Activated T-helper 9 cell treated with anti-CD3 and anti-CD28 coated beads, Interleukin-2, amount 50 U/mL, for 16 hours (primary cell): ENCODE measurements at places on chromosomes 16 and 17.

- DNase-seq, result no peak
Observed at GRCh38 chr16:80564394-80564793, 23.6 kb downstream of the DYNLRB2 start.

DNA sequence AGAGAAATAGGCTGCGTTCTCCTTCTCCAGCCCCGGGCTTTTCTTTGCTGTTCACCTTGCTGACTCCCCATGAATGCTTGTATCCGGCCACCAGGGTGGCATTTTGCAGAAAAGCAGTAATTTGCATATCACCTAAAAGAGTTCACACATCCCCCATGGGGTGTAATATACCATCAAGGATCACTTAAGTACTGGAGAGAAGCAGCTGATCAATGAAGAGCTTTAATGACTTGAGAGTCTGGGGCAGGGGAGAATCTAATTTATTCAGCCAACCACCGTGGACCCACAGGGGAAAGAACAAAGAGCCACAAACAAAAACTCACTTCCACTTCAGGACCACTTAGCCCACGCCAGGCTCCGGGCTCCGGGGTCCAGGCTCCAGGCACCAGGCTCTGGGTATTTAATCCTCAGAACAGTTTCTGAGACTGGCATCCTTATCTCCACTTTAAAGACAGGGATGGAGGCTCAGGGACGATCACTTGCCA is 33.9 kb upstream of the SEC14L1 start:
- DNase-seq, result no peak

DNA sequence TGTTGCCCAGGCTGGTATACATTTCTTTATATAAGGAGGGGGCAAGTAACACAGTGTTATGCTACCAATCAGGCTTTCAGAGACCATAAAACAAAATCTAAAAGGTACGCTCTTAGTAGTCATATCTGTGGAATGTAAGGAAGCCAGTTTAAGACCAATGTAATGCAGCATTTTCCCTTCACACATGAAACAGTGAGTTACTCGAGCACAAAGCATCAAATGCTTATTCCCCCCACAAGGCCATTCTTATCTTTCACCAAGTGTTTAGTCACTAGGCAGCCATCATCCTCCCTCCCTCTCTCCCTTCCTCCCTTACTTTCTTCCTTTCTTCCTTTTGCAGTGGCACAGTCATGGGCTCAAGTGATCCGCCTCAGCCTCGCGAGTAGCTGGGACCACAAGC is 12.8 kb downstream of the HMOX2 start:
- no peak for DNase-seq

DNA sequence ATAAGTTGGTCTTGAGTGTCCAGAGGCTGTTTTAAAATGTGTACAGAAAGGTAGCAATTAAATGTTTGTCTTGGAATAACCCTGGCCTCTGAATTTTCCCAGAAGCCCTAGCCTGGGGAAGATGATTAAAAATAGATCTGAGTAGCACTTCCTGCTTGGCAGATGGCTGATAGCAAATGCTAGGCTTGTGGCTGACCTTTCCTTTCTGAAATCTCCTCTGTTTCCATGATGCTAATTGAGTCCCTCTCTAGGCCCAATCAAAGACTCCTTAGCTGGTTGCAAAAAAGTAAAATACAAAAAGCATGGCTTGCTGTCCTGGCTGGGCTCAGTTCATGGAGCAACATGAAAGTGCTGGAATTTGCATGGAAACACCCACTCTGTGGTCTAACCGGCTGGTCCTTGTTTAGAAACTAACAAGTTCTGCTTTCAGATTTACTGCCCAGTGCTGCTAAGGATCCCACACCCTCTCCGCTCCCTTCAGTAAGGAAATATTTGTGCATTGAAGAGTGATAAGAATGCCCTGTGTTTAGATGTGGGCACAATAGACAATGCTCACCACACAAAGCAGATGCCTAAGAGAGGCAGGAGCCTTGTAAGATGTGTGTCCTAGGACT is 40.8 kb downstream of the YPEL2 start:
- no peak for DNase-seq

GRCh38 chr16:73771196-73772064 is 525.2 kb upstream of the PSMD7 start:
- DNase-seq, result no peak

- no peak for DNase-seq
Observed at GRCh38 chr17:1649844-1650501, at the start of gene RILP. RILP (minus strand) TSS chr17:1649866; CDS start chr17:1649804, 62 bp downstream.

GRCh38 chr16:66093191-66093590 is 273.3 kb upstream of the CDH5 start:
- no peak for DNase-seq

- DNase-seq, result no peak
Observed at GRCh38 chr16:66617010-66617434, 12.5 kb downstream of the CMTM3 start.

- DNase-seq, result no peak
Observed at GRCh38 chr16:29982560-29983419, 9.1 kb downstream of the TAOK2 start.

DNA sequence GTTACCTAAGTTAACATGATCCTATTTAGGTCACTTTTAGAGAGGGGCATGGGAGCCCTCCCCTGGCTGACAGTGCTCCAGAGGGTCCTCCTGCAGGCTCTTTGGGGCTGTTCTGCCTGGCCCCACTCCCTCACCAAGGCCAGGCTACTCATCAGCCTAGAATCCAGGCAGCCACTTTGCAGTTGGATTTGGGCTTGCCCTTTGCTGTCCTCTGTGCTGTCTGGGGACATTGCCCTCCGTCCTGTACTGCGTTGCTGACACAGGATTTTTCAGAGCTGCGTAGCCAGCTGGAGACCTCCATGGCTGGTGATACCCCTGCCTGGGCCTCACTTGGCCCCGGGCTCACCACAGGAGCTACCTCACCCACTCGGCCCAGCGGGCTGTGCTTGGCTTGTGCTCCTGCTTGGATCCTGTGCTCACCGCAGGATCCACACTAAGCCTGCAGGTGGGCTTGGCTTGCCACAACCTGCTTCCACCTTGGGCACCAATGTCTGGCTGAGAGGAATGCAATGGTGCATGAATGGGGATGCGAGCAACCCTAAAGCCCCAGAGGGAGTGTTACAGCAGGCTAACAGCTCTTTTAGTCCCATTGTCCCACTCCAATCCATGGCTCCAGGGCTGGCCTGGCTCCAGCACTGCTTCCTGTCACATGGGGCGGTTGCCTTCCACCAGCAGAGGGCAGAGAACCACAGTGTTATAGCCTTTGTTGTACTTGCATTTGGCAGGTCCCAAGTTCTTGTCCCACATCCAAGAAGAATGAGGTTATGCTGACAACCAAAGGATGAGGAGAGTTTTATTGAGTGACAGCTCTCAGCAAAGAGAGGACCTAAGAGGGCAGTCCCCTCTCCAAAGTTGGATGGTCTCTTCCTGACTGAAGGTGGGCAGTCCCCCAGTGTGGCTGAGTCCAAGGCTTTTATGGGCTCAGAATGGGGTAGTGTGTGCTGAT is 21.5 kb downstream of the CCL4 start:
- no peak for DNase-seq

- peak; percentile 26 for DNase-seq
Observed at GRCh38 chr17:35460354-35460851, 11.8 kb upstream of the SLFN13 start.

GRCh38 chr17:65259281-65259680 is 122.1 kb downstream of the RGS9 start:
- DNase-seq, result no peak

- no peak for DNase-seq
Observed at GRCh38 chr17:40793832-40794231, 5.9 kb downstream of the KRT28 start.

DNA sequence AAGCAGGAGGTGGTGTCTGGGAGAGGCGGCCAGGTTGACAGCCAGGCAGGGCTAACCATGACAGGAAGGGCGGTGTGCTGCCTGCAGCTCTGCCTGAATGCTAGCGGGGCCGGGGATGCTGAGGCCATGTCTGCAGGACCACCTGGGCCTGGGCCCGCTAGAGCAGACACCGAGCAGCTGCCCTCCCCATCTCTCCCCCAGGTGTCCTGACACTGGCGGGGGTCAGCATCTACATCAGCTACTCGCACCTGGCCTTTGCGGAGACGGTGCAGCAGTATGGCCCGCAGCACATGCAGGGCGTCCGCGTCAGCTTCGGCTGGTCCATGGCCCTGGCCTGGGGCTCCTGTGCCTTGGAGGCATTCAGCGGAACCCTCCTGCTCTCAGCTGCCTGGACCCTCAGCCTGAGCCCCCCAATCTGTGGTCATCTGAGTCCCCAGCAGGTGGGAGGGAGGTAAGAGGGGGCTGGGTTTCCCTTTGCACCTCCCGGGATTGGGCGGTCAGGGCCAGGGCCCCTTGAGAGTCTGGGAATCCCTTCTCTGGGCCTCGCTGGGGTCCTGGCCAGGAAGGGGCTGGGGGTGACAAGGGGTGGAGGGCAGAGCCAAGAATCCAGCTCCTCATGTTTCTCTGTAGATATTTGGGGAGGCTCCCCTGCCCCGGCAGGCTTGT is 7.5 kb downstream of the TMEM235 start:
- no peak for DNase-seq

DNA sequence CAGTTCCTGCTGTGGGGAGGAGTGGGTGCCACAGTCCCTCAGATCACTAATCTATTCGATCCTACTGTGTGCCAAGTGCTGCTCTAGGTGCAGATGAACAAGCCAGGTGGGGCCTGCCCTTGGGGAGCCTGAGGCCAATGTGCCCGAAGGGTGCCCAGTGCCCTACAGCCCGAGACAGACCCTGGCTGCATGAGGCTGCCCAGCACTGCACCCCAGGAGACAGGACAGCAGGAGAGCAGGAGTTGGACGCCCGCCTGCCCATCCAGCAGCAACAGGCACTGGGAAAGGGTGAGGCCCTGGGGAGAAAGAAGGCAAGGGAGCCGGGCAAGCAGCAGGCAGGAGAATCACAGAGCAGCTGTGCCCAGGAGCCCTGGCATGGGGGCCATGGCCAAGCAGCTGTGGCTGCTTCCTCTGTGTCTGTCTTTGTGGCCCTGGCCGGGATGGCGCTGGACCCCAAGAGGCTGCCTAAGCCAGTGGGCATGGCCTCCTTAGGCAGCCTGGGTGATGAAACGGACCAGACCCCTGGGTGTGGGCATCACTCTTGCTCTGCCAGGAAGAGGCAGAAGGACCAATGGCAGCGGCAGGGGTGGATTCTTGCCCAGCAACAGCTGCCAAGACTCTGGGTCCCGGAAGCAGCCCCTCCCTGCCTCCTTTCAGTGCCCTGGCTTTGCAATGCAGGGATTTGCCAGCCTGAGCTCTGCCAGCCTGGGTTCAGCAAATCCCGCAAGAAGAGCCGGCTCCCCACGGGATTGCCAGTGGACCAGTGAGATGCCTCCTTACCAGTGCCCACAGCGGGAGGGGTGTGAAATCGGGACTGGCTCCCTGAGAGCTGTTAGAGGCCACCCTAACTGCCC is 179.6 kb upstream of the TNRC6C start:
- DNase-seq, result no peak

- DNase-seq, result no peak
Observed at GRCh38 chr16:53631236-53632025, 72.2 kb downstream of the RPGRIP1L start.

DNA sequence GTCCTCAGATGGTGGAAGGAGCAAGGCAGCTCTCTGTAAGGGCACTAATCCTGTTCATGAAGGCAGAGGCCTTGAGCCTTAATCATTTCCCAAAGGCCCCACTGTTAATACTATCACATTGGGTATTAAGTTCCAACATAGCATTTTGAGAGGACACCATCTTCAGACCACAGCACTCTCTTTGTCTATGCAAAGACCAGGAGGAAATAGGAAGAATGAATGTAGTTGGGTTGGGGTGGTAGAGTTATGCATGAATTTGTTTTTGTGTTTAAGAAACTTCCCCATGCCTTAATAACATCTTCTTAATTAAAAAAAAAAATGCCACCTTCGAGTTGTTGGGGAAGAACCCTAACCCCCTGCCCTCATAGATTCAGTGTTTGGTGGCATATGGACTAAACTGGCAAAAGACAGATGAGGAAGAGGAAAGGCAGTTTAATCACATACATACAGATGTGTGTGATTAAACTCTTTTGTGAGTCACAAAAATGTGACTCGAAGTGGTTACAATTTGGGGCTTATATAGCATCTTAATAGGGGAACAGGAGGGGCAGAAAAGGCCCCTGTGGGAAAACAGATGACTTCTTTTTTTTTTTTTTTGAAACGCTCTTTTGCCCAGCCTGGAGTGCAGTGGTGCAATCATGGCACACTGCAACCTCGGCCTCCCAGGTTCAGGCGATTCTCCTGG is 35.0 kb upstream of the SLC5A10 start:
- DNase-seq, result no peak

- DNase-seq, result no peak
Observed at GRCh38 chr17:29618272-29619065, 4.2 kb downstream of the CORO6 start.

DNA sequence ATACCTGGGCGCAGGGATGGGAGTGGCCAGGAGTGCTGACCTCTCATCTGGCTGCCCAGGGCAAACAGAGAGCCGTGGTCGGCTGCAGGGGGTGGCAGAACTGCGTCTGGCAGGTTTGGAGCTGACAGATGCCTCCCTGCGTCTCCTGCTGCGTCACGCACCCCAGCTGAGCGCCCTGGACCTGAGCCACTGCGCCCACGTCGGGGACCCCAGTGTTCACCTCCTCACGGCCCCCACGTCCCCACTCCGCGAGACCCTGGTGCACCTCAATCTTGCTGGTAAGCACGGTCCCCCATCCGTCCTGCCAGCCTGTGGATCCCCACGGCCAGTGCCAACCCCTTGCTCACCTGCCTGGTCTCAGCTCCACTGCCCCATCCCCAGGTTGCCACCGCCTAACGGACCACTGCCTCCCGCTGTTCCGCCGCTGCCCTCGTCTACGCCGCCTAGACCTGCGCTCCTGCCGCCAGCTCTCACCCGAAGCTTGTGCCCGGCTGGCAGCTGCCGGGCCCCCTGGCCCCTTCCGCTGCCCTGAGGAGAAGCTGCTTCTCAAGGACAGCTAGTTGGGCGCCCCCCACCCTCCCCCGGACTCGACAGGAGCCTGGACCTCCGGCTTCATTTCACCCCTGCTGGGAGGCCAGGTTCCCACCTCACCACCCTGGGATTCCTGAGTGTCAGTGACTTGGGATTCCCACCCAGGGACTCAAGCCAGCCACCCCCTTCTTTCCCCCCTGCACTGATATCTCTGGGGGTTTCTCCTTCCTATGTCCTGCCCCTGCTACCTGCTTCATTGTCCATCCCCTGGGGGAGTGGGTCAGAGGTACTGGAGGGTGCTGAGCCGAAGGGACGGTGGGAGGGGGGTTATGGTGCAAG is 2.0 kb upstream of the ORAI3 start:
- DNase-seq, result no peak

GRCh38 chr16:65106757-65107156 is 15.1 kb downstream of the CDH11 start:
- no peak for DNase-seq

DNA sequence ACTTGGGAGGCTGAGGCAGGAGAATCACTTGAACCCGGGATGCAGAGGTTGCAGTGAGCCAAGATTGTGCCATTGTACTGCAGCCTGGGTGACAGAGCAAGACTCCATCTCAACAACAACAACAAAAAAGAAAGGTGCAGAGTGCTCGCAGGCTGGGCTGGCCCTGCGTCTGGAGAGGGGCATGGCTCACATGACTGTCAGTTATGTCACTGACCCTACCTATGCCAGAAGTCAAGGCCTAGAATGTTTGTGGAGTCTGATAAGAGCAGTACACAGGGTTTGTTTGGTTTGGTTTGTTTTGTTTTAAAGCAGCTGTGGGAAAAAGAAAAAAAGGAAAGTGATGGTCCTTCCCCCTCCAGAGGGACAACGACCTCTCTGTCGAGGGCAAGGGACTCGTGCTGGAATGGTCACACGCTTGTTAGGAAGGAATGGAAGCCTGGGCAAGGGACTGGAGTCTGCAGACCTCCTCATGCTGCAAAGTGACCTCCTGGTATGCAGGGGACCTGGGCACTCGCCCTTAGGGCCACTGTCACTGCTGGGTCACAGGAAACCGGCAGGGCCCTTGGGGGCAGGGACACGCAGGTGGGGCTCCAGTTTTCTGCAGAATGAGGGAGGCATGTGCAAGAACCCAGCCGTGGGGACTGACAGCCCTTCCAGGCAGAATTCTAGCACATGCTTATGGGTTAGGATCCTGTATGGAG is 10.1 kb upstream of the OSGIN1 start:
- DNase-seq, result no peak
